Renal pelvis (tissue), 12 donors: ENCODE measurements at places on chromosomes 7 and 10. TPM values are rescaled to one million over a fixed set of nuclear protein-coding genes. Genes with fewer than 3 reads are reported as not detected.

DNA sequence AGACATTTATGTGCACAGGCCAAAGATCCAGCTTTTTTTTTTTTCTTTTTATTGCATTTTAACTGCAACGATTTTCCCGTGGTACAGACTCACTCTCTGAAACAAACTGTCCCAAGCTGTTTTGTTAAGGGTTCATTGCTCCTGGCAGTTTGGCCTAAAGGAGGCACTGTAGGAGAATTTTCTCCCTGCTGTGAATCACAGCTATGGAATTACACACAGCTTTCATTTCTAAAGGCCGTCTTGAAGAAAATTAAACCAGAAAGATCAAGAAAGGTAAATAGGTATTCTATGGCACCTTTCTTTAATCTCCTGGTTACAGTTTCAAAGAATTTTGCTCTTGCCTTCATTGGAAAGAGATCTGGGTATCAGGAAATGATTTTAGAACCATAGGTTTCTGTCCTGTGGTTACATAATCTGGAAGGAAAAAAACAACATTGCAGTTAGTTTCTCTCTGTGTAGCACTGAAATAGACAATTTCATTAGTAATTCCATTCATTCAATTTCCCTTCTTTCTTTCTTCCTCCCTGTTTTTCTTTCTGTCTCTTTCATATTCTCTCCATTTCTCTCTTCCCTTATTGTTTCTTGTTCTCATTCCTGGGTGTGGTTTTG lies 51.2 kb downstream of the PDK4 start:
- peak; percentile 53 for DNase-seq

GRCh38 chr10:114002422-114002821 lies 41.2 kb upstream of the ADRB1 start:
- DNase-seq, result no peak

GRCh38 chr7:131501930-131502685 lies 54.3 kb downstream of the PODXL start:
- no peak for DNase-seq

DNA sequence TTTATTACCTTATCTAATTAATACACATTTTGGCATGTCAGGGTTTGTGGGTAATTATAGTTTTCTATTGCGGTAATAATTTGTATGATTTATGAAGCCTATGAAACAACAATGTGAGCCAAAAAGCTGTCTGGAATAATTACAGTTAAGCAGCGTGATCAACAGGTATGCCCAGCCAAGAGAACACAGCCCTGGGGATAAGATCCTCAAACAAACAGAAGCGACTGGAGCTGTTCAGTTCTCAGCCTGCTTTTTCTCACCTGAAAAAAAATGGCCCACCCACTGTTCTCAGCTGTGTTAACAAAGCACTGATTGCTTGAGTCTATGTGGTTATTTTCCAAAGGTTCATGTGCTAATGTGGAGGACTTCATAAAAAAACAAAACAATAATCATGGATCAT lies 855.8 kb downstream of the GATA3 start:
- DNase-seq, result no peak

- no peak for DNase-seq
Observed at GRCh38 chr7:21358648-21359047, 69.2 kb upstream of the SP4 start.

- DNase-seq, result peak; percentile 40
Observed at GRCh38 chr10:46106410-46107255, 60.6 kb upstream of the MSMB start.

DNA sequence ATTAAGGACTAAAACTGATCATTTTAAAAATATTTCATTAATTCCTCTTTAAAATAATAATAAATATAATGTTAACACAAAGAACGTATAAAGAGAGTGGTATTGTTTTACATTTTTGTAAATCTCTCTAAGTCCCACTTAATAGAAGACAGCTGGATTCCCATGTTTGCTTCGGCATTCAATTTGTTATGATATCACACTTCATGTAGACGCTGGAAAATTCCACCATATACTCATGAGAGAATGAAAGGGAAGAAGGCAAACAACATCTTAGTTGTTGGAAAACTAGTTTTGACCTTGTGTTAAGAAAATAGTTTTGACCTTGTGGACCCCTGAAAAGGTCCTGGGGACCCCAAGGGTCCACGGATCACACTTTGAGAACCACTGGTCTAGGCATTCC lies 85.3 kb upstream of the MGMT start:
- DNase-seq, result no peak

DNA sequence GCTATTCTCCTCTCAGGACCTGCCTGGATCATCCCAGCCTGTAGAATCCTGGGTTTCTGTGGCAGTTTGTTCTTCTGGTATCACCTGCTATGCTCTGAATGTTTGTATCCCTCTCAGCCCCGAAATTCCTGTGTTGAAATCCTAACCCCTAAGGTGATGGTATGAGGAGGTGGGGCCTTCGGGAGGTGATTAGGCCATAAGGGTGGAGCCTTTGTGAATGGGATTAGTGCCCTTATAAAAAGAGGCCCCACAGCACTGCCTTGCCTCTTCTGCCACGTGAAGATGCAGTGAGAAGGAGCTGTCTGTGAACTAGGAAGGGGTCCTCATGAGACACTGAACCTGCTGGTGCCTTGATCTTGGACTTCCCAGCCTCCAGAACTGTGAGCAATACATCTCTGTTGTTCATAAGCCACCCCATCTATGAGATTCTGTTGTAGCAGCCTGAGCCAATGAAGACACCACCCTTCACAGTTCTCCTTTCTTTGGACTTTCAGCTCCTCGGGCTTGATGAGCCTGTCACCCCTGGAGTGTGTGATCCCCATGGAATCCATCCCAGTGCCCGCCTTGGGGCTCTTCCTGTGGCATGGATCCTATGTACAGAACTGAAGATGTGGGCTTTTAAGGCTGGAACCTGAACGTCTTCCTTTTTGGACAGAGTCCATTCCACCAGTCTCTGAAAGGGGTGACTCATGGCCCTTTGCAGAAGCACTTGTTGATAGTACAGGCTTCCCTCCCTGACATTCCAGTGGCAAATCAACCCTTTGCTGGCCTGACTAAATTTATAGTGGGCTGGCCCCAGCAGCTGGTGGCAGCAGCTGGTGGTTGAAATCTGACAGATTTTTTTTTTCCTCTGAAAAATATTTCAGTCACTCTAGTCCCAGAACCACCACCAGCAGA lies 138.0 kb downstream of the TACC2 start:
- no peak for DNase-seq

DNA sequence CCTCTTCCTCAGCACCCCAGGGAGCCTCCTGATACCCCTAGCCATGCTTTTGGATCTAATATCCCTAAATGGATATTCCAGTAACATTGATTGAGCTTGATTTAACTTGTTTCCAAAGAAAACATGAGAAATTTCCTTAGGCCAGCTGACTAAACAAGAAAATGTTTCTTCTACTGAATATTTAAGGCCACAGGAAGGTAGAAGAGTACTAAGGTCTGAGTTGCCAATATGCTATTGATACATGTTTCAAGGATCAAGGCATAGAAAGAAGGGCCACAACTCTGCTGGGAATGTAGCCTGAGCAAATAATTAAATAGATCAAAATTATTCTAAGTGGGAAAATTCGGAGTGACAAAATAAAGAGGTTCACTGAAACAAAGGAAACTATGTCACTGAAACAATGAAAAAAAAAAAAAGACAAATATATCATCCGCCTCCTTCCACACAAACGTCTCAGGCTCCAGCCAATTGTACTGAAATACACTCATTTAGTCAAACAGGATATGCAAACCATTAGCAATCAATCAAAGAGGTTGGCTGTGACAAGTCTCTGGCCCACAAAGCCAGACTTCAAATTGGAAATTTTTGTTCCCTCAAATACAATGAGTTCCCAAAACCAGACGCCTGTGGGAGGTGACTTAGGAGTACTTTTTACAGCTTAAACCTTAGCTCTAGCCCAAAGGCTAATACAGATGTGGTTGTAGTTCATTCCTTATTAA lies 396.2 kb downstream of the HTR7 start:
- peak; percentile 43 for DNase-seq

DNA sequence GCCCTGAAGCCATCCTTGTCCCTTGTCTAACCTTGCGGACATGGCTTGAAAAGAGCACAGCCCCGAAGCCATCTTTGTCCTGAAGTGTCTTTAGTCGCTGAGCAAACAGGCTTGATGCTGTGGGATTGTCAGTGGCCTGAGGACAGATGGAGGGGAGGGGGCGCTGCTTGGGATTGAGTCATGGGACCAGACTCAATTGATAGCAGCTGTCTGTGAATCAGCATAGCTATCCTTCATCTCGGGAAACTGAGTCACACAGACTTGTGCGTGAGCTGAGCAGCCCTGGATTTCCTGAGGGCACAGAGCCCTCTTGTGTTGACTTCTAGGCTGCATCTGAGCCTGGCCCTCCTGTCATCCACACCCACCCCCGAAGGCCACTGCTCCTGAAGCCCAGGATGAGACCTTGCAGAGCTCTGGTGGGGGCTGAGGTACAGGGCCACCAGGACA lies 14.4 kb downstream of the MYO1G start:
- no peak for DNase-seq

DNA sequence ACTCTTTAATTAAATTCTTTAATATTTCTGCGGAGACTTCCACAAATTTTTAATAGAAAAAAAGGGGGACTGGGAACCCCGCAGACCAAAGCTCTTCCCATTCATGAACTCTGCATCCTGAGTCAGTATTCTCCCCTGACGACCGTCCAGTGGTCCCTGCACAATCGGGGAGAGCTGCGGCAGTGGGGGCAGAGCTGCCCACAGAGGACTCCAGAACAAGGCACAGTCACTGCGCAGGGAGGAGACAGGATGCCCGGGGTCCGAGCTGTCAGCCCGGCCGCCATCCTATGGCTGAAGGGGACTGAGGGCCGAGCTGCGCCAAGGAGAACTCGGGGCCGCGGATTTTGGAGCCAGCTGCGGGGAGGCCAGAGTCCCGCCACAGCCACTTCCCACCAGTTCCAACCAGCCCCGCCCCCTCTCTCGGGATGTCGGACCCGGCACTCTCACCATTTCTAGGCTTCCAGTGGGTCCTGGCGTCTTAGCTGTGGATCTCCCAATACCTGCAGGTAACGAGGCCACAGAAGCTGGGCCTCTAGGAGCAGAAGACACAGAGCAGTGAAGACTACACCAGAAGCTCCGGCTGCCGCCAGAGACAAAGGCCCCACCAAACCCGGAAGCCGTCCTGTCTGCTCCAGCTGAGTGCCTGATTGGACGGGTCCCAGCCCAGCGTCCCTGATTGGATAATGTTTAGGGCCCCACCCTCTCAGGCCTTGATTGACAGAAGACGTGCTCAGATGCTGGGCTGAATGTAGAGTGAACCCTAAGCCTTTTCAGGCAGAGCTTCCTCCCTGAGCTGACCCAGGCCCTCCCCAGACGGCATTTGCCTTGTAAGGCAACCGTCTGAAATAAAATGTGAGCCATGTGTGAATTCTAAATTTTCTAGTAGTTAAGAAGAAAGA lies at the start of gene ERV3-1:
TSS of gene ERV3-1 (minus strand) at position 594 of the 899 bp plus-strand sequence. CDS start 13,661 bp downstream, outside the sequence.
- DNase-seq, result peak; percentile 95

GRCh38 chr10:29249018-29249417 lies 39.9 kb upstream of the LYZL1 start:
- DNase-seq, result no peak

GRCh38 chr7:157807510-157807909 lies 470.7 kb downstream of the DNAJB6 start:
- DNase-seq, result no peak

DNA sequence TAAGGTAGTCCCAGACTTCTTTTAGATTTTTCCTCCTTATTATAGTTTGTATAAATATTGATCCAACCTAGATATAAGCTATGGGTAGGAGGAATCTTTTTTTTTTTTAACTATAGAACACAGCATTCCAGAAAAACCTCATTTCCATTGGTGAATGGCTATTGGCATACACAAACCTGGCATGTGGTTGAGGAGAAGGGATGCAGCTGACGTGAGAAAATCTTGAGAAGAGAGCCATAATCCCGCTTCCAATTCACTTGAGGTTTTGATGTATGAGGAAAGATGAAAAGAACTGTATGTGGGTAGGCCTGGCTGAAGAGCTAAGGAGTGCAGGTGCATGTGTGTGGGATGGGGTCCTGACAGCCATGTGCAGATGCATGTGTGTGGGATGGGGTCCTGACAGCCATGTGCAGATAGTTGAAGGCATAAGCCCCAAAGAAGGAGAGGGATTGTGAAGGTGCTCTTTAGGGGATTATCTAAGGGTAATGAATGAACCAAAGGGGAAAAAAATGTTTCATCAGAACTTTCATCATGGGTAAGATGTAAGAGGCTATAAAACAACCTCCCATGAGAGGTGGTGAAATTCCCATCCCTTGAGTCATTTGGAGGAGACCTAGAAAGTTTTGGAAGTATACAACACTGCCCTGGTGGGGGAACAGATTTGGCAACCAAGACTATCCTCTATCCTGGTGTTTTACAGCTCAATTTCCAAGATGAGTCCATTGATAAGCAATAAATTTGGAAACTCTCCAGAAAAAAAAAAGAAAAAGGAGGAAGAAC lies 3.8 kb upstream of the PKD2L1 start:
- DNase-seq, result no peak

DNA sequence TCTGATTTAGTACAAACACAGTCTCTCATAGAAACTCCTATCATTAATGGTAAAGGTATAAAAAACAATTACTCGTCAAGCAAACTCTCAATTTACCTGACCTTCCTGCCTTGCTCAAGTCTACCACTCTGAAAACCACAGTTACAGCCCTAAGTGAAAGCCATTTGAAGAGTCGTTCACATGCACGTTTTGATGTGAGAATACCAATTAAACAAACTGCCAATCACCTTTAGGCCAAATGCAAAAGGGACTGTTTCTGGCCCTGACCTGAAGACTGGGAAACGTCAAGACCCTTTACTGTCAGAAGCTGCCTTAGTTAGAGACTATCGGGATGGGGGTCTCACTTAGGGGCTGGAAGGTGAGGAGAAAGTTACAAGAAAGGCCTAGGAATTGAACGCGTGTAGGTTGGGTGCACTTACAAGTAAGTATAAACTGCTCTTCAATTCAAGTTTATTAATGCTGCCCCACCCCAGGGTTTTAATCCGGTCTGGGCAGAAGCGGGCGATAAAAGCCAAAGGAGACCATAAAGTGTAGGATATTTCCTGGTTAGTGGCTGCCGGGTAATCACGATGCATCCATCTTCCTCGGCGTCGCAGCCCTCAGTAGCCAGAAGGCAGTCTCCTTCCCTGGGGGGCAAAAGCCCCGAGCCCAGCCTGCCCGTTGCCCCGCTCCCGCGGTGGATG lies 935 bp downstream of the TM9SF3 start:
- peak; percentile 26 for DNase-seq

DNA sequence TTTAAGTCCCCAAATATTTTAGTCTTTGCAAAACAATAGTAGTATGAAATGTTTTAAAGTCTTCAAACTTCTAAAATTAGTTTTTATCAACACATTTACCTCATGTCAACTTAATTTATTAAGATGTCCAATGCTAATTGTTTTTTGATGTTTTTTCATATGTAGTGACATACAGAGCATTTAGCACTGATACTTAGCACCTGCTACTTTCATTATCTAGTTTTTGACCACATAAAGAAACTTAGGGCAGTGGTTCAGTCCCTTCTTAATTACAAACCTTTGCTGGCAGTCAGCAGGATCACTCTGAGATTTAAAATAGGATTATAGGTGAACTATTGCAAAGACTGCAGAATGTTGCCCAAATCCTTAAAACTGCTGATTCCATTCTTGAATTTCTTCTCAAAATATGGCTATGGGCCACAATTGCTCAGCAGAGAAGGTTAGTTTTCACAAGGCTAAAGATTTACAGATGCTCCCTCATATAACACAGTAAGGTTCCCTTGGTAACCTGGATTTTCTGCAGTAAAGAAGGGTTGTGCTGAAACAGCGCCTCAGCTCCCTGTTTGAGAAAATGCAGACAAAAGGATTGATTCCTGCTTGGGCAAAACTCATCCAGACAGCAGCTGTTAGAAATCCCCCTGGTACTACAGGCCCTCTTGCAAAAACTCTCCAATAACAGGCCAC lies 3.4 kb downstream of the GPR85 start:
- DNase-seq, result no peak

The WAC gene
- polyA plus RNA-seq, result 146 TPM

The GIMAP5 gene
- 7.3 TPM for polyA plus RNA-seq

The KCTD7 gene
- polyA plus RNA-seq, result 23.5 TPM

The PIP4K2A gene
- polyA plus RNA-seq, result 20.3 TPM

The VIPR2 gene
- 2.1 TPM for polyA plus RNA-seq

The ADAMTS14 gene
- polyA plus RNA-seq, result 1.6 TPM
